ENCODE measurements at places on chromosomes 1 and 21.

GRCh38 chr21:45800339-45801080, 157.0 kb downstream of the PCBP3 start:
- DNase-seq = no peak

- DNase-seq = no peak
These were observed 173.9 kb downstream of the DUSP10 start for GRCh38 chr1:221567859-221568507.

DNA sequence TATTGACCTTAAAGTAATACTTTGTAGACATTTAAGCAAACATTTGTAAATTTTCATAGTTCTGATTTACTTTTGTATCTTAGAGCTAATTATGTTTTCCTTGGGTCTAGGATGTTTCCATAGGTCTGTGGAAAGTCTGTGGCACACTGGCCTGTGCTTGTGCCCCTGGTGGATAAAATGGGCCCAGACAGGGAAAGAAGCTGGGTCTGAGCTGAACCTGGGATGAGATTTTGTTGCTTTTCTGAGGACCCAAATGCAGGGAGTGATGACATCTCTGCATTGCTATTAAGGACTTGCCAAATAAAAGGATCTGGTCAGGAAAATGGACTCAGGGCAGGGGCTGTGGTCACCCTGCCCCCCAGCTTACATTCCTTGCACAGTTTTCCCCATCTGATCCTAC, 41.8 kb downstream of the C1orf21 start:
- DNase-seq = no peak

DNA sequence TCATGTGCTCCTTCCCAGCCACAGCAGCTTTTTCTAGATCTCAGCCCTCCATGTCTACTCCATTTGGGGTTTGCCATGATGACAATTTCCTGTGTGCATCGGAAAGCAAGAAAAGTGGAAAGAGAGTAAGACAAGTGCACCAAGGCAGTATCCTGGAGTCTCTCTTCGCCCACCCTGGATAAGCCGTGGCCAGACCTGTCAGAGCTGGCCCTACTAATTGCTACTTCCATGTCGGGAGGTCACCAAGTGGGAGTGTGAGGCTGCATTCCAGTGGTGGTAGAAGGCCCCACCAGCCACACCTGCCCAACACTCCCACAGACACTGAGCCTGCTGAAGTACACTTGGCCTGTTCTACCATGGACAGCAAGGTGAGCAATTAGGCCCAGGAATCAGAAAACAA, 14.0 kb upstream of the LORICRIN start:
- no peak for DNase-seq

DNA sequence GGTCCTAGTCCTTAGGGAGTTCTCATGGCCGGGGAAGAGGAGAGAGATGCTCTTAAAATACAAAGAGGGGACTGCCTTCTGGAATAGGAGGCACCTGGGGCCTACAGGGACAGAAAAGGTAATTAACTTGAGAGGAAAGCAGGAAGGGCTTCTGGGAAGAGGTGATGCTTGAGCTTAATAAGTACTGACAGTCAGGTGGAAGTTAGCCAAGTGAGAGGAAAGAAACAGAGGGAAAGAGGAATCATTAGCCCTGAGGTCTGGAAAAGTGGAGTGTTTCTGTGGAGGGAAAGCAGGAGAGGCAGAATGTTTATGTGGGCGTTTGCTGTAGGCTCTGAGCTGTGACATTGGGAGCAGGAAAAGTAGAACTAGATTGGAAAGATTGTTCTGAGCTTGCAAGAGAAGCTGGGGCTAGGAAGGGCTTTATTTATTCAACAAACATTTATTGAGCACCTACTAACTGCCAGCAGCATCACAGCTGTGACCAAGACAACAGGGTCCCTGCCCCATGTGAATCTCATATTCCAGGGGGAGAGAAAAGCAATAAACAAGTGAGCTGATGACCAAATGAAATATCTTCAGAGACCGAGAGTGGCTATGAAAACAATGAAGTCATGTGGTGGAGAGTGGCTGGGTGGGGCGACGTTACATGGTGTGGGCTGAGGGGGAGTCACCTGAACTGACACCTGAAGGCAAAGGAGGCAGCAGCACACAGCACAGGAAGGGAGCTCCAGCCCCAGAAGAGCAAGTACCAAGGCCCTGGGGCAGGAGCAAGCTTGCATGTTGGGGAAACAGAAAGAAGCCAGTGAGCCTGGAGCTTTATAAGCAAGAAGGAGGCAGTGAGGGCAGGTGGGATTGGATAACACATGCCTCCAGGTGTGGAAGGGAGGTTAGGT, 4.4 kb upstream of the FNDC5 start:
- DNase-seq = no peak

DNA sequence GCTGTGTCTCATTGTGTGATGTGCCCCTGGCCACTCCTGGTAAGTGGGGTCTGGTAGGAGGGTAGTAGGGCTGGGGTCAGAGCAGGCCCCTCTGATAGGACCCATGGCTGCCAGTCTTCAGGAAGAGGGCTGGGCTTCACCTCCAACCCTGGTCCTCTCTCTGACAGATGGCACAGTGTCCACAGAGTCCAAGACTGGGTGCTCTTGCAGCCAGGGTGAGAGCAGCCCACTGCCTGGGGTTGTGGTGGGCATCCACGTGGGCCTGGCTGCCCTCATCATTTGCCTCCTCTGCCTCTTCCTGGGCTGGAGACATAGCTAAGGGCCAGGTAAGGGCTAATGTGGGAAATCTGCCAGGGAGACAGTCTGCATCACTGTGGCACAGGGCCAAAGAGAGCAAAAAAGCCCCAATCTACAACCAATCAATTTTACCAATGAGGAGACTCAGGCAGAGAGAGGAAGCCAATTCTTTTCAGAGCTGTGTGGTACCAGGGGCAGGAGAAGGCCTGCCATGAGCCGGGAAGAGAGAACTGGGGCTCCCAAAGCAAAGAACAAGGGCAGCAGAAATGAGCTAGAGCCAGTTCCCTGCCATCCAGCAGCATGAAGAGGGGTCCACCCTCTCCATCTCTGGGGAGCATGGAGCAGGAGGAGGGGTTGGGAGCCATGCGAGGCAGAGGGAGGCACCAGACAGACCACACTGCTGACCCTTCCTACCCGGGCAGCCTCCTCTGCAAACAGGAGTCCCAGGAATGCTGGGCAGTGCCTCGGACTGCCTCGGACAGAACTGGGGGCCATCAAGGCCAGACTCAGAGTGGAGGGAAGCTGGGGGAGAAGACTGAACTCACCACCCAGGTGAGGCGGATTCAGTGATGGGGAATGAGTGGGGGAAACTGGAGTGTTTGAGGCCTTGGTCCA, 26.8 kb downstream of the SLC27A3 start:
- DNase-seq = no peak

DNA sequence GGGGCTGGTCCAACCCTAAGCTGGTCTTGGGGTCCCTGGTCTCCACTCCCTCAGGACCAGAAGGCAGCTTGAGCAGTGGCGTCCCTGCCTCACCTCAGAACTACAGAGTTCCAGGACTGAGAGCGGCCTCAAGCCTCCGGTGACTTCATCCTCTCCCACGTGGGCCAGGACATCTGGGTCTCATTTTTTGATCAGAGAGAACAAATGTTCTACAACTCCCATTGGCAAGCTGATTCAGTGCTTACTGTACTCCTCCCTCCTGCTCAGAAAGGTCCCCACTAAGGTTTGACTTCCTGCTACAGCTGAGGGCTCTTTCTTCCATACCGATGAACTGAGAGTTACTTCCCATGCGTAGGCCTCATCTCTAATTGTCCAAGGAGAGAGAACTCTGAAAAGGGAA, 78.5 kb downstream of the PLXNA2 start:
- DNase-seq = no peak

GRCh38 chr1:194358208-194358581, 1171.8 kb upstream of the B3GALT2 start:
- no peak for DNase-seq
